ENCODE measurements at places on chromosomes 12 and 14.

- no peak for DNase-seq
Observed at GRCh38 chr14:101289230-101289690, 272.0 kb upstream of the DIO3 start.

GRCh38 chr14:78598046-78598920, 428.1 kb downstream of the NRXN3 start:
- peak; percentile 35 for DNase-seq

- DNase-seq: no peak
Observed at GRCh38 chr14:24465368-24465767, 22.8 kb upstream of the SDR39U1 start.

- no peak for DNase-seq
Observed at GRCh38 chr12:4933411-4933810, 23.7 kb downstream of the KCNA1 start.

DNA sequence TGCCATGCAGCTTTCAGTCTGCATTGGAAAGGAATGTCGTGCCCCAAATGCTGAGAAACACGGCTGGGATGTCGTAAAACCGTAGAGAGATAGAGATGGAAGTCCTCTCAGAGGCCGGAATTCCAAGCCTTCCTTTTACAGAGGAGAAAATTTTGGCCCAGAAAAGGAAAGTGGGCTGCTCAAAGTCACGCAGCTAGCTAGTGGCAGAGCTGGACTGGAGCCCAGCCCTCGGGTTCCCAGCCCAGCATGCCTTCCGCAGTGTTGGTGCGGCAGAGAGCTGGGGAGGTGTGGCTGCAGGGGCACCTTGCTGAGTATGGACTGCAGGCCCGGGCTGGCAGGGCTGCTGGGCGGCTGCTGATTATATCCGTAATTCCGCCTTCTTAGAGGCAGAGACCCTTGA, 50.3 kb downstream of the KCNA1 start:
- no peak for DNase-seq

GRCh38 chr14:100663761-100664052, 63.0 kb upstream of the DLK1 start:
- no peak for DNase-seq

GRCh38 chr14:64879635-64880220, at the start of gene SPTB:
Gene SPTB (minus strand): TSS chr14:64879907. CDS start chr14:64823094, 56,813 bp downstream.
- no peak for DNase-seq

- DNase-seq: no peak
Observed at GRCh38 chr12:108358580-108358965, 19.5 kb upstream of the CMKLR1 start.

DNA sequence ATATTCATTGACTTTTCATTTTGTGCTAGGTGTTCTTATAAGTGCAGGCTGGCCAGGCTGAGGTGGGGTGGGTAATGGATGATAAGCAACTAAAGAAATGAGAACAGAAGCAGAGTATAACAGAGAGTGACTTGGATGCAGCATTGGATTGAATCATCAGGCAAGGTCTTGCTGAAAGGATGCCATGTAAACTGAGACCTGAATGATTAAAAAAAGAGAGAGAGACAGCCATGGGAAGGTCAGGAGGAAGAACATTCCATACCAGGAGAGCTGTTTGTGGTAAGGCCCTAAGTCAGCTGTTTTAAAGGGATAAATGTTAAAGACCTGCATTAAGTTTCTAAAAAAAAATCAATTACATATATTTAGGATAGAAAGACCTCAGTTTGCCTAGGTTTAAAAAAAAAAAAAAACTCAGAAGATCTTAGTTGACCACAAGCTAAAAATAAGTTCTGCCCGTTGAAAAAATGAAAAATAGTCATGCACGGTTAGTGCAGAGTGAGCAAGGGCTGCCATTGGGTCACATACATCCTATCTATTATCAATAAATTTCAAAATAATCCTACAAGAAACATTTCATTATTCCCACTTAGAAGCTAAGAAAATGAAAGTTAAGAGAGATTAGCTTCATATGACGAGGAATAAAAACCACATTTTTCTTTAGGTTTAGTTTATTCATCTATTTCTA, 37.2 kb downstream of the IFNG start:
- no peak for DNase-seq

DNA sequence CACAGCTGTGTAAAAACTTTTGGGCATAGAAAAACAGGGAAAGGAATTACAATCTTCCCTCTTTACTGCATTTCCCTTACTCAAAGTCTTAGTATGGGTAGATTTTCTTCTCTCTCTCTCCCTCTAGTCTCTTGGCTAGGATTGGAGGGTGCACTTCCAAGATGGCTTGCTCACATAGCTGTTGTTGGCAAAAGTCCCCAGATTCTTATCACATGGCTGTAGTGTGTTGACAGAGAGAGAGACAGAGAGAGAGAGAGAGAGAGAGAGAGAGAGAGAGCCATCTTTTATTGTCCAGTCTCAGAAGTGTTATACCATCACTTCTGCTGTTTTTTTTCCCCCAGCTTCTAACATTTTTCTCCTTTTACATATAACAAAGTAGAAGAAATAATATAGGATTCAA, 6.3 kb upstream of the OR4E2 start:
- DNase-seq: no peak

GRCh38 chr14:30560581-30560980, 1.6 kb downstream of the G2E3 start:
- DNase-seq: no peak

GRCh38 chr14:96203635-96204034, 1.0 kb upstream of the BDKRB2 start:
- DNase-seq: no peak

- DNase-seq: no peak
Observed at GRCh38 chr12:15344561-15344960, 22.3 kb downstream of the PTPRO start.

DNA sequence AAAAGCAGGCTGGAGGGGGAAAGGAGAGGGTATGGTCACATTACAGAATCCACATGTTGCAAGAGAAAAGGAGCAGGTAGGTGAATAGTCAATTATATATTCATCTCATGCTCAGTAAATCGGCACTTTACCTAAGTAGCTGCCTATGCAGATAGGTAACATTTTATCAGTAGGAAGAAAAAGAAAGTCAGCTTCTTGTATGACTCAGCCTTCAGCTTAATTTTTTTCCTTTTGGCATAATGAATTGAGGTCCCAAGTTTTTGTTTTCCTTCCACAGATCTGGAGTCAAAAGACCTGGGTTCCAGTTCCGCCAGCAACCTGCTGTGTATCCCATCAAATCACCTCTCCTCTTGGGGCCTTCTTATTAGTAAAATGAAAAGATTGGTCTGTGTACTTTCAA, 6.0 kb upstream of the ACSM4 start:
- DNase-seq: no peak

GRCh38 chr14:56648508-56649301, 69.1 kb downstream of the TMEM260 start:
- no peak for DNase-seq

- DNase-seq: no peak
Observed at GRCh38 chr12:111870706-111871105, 28.7 kb downstream of the MAPKAPK5 start.

DNA sequence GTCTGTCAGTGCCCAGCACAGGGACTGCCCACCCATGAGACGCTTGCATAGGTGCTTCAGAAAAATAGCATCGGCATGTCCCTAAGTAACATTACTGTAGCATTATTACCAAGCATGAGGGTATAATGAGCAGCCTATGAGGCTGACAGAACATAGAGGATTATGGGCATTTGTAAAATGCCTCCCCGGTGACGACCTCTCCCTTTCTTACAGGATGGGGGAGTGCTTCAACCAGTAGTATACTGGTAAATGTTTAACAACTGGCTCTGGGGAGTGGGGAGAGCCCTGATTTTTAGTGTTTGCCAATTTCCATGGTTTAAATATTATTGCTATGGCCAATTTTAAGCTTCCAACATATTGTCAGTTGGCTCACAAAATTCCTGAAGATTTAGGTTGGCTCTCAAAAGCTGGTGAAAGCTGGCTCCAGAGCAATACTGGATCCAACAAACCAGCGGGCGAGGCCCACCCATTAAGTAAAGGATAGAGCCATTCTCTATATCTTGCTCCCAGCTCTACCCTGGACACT, 104.5 kb downstream of the ETNK1 start:
- DNase-seq: no peak

GRCh38 chr14:91173904-91174303, 60.0 kb downstream of the DGLUCY start:
- DNase-seq: no peak

GRCh38 chr12:38932320-38932719, 26.9 kb upstream of the CPNE8 start:
- DNase-seq: no peak

DNA sequence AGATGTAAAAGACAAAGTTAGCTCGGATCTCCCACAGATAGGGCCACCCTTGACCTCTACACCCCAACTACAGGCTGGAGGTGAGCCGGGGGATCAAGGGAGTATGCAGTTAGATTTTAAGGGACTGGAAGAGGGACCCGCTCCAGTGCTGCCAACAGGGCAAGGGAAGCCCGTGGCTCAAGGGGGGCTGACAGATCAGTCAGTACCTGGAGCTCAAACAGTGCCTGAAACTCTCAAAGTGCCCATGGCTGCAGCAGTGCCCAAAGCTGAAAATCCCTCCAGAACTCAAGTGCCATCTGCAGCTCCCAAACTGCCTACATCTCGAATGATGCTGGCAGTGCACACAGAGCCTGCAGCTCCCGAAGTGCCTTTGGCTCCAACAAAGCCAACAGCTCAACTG, 10.4 kb downstream of the NYNRIN start:
- no peak for DNase-seq

GRCh38 chr12:52814710-52815155, 817 bp upstream of the KRT4 start:
- no peak for DNase-seq

DNA sequence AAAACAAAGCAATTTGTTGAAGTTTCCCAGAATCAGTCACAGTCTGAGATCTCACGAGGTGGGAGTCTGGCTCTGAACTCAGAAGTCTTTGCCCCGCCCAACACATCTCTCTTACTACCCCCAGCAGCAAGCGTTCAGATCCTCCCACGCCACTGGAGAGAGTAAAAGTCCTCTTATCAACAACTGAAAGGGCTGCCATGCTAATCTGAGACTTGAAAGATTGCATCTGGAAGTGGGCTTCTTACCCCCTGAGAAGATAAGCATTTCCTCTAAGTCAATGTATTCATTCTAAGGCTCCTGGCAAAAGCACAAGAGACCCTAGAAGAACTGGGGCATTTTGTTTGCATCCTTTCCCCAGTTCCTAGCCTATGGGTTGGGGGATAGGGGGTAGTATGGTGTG, 34.1 kb upstream of the STON2 start:
- no peak for DNase-seq

DNA sequence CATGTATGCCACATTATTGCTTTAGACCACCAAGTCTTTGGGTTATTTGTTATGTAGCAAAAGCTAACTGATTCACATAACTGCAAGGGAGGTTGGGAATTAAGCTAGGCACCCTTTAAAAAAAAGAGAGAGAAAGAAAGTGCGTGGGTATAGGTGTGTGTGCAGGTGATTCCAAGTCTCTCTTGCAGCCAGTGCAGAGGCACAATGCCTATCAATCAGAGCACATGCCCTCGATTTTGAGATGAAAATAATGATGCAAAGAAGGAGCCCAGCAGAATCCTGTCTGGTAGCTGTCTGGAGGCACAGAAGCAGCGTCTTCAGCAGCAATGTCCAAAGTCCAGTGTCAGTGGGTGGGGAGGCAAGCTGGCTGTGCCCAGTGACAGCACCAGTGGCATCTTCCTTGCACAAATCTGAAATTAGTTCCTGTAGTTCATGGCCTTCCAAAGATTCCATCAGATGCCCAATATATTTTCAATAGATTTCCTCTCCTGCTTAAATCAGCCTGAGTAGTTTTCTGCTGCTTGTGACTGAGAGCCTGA, 62.4 kb upstream of the TBPL2 start:
- no peak for DNase-seq

GRCh38 chr14:101622251-101623076, 61.2 kb downstream of the DIO3 start:
- no peak for DNase-seq
